Fibroblast of gingiva (primary cell): ENCODE measurements at places on chromosomes 4 and X.

- no peak for DNase-seq
Observed at GRCh38 chr4:23920716-23921446, 31.0 kb upstream of the PPARGC1A start.

DNA sequence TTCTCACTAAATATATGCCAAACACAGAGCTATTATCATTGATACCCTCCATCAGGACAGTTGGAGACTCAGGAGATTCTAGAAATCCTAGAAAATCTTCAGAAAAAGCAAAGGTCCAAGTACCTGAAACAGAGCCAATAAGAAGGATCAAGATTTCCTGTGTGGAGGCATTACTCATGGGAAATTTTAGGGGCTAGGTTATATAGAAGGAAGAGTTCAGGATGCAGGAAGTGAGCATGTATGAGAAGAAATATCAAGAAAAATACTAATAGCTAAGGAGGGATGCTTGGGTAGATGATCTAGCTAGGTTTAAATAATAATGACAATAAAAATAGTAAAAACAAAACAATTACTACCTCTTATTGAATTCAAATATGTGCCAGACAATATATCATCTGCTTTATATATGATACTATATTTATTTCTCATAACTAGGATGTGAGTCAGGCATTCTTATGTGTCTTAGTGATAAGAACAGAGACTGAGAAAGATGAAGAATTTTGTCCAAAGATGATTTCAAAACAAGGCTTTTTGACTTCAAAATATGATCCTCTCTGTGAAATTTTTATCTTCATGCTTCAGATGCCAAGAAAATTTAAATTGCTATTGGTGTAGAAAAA, 66.4 kb upstream of the HHIP start:
- DNase-seq = peak; percentile 20

GRCh38 chr4:128287141-128287870, at the start of gene PGRMC2:
Gene PGRMC2, minus strand, starts transcription at chr4:128287813. Its CDS starts 23 bp downstream, at chr4:128287790.
- peak; percentile 35 for DNase-seq

- no peak for DNase-seq
Observed at GRCh38 chr4:8212622-8213021, 13.5 kb downstream of the SH3TC1 start.

DNA sequence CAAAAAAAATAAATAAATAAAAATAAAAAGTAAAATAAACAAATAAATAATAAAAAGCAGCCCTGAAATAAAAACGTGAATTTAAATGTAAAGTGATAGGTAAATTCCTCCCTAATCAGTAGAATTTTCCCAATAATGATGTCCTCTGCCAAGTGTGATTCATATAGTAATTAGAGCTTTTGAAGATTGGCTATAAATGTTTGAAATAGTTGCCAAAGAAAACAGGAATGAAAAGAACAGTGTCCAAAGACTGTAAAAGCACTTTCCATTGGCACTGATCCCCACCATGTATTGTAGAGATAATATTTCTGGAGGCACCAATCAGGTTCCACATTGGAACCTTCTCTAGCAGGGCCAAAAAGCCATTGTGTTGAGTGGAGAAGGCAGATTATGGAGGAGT, 25.9 kb upstream of the SMARCAD1 start:
- DNase-seq = no peak

GRCh38 chrX:69179380-69179911, 14.2 kb upstream of the PJA1 start:
- no peak for DNase-seq

DNA sequence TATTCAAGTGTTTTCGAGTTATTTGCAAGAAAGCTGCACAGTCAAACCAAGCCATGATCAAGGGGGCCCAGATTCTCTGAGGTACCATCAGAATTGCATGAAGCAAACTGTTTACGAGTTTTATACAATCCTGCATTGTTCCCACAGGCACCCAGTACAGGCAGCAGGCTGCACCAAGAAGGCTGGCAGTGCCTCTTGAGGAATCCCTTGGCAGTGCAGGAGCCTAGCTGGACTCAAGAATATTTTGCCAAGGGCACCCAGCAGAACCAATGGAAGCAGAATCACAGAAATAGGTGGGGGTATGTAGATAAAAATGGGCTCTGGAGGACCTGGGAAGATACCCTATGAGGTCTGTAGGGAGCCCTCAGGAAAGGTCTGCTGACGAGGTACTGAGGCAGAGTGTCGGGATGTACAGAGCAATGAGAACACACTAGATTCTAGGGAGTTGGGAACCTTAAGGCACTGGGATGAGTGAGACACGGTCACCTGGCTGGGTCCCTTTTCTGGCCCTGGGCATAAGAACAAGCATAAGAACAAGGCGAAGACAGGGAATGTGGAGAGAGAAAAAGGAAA, 2.5 kb upstream of the PLP1 start:
- DNase-seq = peak; percentile 34

DNA sequence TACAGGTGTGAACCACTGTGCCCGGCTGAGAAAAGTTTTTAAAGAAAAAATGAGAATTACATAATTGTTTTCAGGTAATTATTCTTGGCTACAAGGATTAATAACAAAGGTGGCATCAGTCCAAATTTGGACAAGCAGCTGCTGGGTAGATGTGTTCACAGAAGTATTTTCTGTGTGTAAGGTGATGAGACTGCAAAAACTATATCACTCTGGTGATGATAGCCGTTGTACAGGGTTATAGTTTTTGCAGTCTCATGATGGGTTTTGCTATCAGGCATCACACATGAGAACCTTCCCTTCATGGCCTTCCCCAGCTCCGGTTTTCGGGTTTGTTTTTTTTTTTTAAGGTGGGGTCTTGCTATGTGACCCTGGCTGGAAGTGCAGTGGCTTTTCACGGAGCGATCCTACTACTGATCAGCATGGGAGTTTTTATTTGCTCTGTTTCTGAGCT, 5.1 kb upstream of the SLC10A3 start:
- no peak for DNase-seq
